ENCODE measurements at places on chromosomes 2 and 18. TPM values are rescaled to one million over a fixed set of nuclear protein-coding genes. Genes with fewer than 3 reads are reported as not detected.
A peak's percentile ranks its signal among the peaks of the same experiment; 100 is the strongest.

DNA sequence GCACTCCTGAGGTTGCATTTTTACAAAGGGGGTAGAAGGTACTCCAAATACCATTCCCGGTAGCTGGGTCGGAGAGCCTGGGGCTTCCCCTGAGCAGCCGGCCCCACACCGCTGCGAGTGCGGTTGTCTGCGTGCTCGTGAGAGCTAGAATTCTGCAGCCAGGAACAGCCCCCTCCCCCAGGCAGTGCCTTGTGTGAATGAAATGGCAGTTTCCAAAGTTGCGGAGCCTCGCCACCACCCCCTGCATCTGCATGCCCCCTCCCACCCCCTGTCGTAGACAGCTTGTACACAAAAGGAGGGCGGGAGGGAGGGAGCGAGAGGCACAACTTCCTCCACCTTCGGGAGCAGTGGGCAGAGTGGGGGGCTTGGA, 1.1 kb downstream of the MYCN start:
- DNase-seq, result peak; percentile 52

DNA sequence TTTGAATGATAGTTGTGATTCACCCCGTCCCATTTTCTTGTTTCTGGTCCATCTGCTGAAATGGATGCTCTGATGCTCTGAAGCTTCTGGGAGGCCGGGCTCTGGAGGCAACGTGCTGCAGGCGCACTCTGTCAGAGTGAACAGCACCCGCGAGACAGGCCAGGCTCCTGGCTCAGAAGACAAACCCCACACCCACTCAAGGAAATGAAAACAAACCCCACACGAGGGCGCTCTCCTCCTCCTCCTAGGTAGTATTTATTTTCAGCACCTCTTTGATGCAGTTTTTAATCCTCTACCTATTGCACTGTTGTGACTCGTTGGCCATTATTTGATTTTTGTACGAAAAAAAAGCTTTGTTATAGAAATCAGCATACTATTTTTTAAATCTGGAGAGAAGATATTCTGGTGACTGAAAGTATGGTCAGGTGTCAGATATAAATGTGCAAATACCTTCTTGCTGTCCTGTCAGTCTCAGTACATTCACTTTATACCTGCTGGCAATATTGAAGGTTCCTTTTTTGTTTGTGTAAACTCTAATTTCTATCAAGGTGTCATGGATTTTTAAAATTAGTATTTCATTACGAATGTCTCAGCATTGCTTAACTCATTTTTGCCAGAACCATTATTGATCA, 10.3 kb upstream of the CHST10 start:
- no peak for DNase-seq

GRCh38 chr2:154447727-154448418, 250.6 kb upstream of the KCNJ3 start:
- DNase-seq, result no peak

- DNase-seq, result no peak
These were observed 1.5 kb upstream of the CERKL start for GRCh38 chr2:181658444-181658843.

- DNase-seq, result no peak
These were observed 273.7 kb upstream of the PKDCC start for GRCh38 chr2:41774011-41774605.

DNA sequence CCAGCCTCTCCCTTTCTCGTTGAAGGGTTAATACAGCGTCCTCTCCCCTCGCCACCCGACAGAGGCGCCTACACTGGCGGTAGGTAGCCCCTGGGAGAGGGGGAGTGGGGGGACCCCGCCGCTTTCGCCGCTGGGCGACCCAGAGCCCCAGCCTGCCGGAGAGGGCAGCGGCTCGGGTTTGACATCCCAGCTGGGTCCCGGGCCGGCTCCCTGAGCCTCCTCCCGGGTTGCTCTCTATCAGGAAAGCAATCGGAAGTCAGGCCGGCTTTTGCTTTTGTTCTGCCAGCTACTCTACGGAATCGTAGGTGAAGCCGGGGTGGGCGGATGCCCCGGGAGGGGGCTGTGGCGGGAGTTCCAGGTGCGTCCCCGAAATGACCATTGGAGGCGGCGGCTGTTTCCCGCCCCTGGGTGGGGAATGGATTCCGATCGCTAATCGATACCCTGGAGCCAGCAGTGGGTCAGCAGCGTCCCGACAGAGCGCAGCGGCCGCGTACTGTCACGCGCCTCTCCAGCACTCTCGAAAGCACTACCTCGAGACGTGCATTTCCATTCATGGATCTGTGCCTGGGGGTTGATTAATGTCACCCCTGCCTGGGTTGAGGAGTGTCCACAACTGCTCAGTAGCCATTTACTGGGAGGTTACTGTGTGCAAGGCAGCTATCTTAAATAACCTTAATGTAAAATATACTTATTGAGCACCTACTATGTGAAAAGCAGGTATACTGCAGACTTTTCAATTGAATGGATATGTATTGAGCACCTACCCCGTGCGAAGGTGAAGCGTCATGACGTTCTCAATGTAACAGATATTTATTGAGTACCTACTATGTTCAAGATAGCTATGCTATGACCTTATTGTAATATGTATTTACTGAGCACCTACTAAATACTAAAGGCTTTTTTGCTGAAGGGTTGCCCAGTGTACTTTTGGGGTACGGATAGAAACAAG, 1.1 kb downstream of the MAPK4 start:
- no peak for DNase-seq

DNA sequence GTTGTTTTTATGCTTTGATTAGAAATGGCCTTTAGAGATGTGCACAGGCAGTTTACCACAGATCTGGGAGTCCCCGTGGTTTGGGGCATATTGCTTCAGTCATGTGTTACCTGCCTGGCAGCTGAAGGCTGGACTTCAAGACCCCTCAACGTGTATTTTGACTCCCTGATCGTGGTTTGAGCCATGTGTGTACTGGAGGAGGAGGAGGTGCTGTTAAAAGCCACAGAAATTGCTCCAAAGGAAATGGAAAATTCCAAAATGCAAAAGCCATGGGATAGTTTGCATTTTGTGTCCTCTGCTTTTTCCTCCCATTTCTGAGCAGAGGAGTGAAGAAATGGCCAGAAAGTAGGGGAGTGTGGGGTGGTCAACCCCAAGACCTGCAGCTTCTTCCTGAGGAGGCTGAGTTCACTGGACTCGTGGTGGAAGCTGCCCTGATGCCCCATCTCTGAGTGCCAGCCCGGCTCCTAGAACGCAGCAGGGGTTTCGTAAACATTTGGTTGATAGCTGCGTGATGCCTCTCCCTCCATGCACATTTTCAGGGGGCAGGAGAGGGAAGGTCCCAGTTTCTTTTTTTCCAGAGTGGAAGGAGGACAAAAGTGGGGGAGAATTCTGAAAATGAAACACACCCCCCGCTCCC, 45.7 kb downstream of the ITGB1BP1 start:
- no peak for DNase-seq

DNA sequence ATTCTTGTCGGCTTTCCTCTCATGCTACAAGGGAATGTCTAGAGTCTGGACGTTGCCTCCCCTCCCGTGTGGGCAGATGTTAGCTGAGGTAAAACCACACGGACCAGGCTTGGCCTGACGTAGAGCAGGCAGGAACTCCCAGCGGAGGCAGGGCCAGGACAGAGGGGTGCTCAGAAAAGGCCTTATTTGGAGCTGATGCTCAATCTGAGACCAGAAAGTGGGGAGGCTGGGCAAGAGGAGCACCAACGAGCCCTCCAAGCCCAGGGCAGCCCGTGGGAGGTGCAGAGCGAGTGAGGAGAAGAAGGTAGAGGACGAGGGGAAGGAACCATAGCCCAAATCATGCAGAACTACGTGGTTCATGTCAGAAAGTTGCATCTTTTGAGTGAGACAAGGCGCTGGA, 9.0 kb downstream of the TEX51 start:
- no peak for DNase-seq

GRCh38 chr2:61117534-61117933, 44.5 kb upstream of the C2orf74 start:
- no peak for DNase-seq

- no peak for DNase-seq
These were observed 20.9 kb downstream of the GKN2 start for GRCh38 chr2:68931799-68932198.

GRCh38 chr2:235710933-235711332, 217.1 kb downstream of the AGAP1 start:
- DNase-seq, result no peak

DNA sequence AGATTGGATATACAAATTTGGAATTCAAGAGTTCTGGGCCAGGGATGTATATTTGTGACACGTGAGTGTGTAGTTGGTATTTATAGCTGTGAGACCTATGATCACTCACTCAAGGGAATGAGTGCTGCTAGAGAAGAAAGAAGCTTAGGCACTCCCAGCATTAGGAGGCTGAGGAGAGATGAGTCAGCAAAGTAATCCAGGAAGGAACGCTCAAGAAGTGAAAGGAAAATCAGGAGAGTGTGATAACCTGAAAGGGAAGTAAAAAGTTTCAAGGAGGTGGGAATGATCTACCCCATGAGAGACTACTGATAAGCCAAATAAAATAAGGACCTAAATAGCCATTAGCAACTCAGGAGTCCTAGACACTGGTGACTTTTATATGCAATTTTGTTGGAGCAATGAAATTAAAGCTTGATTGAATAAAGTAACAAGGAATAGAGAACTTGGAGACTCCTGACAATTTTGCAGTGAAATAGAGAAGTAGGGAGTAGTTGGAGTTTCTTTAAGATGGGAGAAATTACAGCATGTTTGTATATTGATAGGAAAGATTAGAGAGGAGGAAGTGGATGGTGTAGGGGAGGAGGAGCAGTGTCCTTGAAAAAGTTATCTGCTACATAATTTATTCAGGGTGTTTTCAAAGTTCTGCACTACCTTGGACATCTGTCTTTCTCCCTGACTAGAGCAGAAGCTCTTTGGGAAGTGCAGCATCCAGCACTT, 89.9 kb downstream of the UBE2E3 start:
- DNase-seq, result no peak

DNA sequence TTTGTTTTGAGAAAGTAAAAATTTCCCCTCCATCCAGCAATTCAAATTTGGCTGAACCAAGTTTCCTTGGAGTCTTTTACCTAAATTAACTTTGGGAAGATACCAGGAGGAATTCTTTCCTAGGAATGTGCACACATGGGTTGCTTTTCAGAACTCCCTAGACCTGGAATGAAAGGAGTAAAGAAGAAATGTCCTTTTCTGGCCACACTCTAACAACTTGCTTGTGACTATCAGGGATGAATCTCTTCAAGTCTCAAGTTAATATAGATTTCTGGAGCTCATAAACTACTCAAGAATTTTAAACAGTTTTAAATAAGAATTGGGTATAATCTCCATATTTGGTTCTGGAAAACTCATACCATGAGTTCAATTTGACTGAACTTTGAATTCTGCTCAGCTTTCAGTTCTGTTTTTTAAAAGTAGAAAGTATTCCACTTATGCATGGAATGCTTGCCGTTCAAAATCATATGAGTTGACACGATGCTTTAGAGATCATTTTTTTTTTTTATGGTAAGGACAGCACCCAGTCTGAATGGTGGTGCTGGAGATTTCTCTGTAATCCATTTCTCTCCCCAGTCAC, 7.7 kb downstream of the RASGRP3 start:
- DNase-seq, result no peak

DNA sequence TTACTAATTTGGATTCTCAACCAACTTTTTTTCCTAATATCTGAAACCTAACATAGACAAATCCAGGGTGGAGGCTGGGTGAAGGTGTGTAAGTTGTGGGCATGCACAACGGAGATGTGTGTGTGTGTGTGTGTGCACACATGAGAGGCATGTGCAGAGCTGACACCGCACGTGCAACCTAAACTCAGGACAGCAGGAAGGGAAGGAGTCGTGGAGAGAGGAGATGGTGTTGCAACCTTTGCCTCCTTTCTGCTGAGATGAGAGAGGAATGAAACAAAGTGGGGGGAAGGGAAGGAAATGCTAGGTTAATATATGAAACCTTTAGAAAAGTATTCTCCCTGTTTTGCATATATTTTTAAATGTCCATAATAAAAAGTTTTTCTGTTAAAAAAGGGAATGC, 64.7 kb downstream of the KCTD1 start:
- DNase-seq, result no peak

GRCh38 chr2:96961210-96961950, 25.0 kb downstream of the FAM178B start:
- no peak for DNase-seq

GRCh38 chr2:28623582-28624405, 127.8 kb upstream of the PPP1CB start:
- no peak for DNase-seq

DNA sequence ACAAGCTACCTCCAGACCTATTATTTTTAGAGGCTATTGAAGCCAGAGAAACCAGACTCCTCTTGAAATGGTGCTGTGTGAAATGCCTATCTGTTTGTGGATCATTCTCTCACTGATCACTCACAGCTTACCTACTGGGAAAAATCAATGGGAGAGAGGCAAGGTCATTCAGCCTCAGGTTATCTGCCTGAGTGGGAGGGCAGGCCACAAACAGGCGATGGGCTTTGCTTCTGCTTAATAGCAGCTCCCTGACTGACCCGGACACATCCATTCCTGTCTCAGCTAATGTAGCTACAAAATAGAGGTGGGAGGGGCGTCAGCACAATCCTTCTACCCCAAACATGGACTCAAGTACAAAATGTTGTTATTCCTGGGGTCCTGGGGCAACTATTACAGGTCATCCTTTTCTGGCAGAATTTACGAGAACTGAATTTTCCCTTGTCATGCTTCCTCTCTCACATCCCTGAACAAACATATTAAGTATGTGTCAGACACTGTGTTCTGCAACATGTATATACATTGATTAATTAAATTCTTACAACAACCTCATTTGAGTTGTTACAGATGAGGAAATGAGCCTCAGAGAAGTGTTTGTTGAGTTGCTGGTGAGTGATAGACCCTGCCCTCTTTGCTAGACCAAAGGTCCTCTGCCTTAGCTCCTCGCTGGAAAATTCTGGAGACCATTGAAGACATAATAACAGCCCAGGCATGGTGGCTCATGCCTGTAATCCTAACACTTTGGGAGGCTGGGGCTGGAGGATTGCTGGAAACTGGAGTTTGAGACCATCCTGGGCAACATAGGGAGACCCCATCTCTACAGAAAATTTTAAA, 60.5 kb downstream of the CDK15 start:
- no peak for DNase-seq

DNA sequence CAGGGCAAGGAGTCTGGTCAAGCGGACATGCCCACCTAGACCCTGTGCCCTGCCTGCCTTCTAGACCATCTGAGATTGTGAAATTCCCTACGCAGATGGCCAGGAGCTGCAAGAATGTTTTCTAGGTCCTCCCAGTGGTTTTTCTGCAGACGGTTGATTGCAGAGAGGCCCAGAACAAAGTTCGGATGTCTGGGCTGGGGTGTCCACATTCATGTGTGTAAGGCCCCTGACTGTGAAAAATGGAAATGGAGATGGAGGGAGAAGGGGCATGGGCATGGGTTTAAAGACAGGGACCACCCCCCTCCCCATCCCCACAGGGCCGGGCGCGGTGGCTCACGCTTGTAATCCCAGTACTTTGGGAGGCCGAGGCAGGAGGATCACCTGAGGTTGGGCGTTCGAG, 11.8 kb downstream of the ARHGAP25 start:
- DNase-seq, result no peak

The ZC3H6 gene
- polyA plus RNA-seq, result 9.7 TPM

The TRIP12 gene
- polyA plus RNA-seq, result 200 TPM

The POTEI gene
- not detected for polyA plus RNA-seq

The MAP3K2 gene
- 24.5 TPM for polyA plus RNA-seq

The LOXHD1 gene
- 0.56 TPM for polyA plus RNA-seq

The ELOA2 gene
- polyA plus RNA-seq, result not detected

The CRYGD gene
- polyA plus RNA-seq, result not detected
